ENCODE measurements at places on chromosomes 16 and 17.

DNA sequence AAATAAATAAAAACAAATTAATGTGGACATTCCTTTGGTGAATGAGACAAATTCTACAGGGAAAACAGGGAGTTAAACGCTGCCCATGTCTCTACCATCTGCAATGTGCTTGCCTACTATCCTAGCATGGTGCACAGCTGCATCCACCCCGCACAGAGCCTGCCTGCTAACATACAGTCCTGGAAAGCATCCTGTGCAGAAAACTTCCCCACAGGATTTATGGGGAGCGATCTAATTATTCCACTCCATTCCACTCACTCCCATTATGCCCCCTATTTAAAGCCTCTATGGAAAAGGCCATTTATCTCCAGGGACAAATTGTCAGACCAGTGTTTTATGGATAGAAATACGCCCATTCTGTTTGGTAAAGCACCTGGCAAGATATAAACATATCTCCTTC is 144.5 kb downstream of the MAF start:
- DNase-seq, result no peak

DNA sequence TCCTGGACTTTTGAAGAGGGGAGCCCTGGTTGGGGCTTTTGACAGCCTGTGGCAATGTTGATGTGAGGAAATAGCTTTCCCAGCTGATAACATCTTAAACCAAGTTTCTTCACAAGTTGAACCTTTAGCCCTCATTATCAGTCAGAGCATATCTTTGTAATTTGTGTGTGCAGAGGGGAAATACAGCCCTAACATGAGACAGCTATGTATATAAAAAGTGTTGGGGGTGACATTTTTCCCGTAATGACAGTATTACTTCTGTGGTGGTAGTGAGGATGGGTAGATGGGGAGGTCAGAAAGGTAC is 221.1 kb downstream of the FTO start:
- no peak for DNase-seq

DNA sequence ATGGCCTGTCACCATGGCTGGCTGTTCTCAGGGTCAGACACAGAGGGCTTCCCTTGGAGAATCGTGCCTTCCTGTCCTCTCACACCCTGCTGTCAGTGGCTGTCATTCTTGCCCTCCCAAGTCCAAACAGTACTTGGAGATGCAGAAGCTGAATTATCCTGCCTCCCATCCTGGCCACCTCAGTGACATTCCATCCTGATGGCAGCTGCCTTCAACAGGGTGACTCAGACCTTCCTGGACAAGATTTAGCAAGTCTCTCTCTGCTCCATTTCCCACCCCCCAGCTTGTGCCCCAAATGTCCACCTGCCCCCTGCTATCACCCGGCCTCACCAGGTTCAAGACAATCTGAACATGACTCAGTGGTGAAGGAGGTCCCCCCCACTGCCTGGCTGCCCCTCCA is 4.8 kb upstream of the KRT36 start:
- DNase-seq, result no peak

DNA sequence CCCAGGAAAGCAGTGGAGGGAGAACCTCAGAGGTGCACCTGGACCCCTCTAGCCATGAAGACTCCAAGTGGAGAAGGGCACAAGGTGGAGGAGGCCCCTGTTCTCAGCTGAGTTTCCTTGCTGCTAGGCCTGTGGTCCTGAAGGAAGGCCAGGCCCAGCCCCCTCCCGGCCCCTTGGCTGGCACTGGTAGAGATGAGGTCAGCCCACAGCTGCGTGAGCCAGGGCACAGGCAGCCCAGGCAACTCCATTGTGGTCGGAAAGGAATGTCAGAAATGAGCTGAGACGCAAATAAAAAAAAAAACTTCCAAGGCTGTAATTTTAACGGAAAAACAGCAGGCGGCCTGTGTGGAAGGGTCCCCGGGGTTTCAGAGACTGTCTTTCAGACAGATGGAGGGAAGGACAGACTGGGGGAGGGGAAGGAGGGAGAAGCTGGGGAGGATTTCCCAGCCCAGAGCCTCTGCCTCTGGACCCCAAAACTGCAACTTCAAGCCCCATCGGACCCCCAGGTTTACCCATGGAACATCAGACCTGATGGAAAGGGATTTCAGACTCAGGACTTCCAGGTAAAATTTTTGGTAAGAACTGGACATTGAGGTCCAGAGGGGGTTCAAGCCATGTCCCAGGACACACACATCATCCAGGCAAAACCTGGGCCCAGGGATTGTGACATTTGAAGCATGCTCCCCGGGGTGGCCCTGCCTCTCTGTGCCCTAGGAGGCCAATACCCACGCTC is 25.6 kb upstream of the MRPS23 start:
- peak; percentile 76 for DNase-seq

DNA sequence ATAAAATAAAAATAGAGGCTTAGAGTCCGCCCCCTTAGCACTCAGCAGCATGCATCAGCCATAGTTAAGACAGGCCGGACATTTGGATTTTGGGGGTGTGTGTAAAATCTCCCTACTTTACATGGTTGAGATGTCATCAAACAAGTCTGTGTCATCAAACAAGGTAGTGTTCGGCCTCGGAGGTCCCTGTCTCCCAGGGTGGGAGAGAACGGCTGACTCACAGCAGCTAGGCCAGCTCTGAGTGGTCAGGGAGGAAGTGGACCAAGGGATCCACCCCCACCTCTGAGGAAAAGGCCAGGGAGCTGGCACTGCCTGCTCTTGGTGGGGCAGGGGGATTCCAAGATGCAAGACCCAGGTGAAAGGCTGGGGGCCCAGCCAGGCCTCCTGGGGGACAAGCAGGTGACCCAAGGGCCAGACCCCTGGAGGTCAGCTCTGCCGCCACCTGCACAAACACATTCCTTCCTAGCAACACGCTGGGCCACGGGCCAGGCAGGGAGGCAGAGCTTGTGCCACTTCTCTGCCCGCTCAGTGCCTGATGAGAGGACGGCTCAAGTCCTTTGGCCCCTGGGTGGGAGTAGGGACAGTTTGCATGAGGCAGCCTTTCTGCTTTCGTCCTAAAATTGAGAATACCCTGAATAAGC is 28.5 kb downstream of the KIFC3 start:
- peak; percentile 96 for DNase-seq

Measured in thyroid gland (tissue), 4 donors.